ENCODE measurements at places on chromosomes 16 and 17. TPM values are rescaled to one million over a fixed set of nuclear protein-coding genes. Genes with fewer than 3 reads are reported as not detected.

The PRDM7 gene
- not detected for total RNA-seq

The KCNH4 gene
- total RNA-seq, result not detected

The MPV17L gene
- 0.35 TPM for total RNA-seq

The HS3ST4 gene
- not detected for total RNA-seq

The GNGT2 gene
- not detected for total RNA-seq

The EVPLL gene
- 1.9 TPM for total RNA-seq

The TPPP3 gene
- 0.19 TPM for total RNA-seq

The ZFP3 gene
- 0.71 TPM for total RNA-seq

The ABCA6 gene
- total RNA-seq, result not detected

The TOX3 gene
- total RNA-seq, result 0.05 TPM

The PRSS21 gene
- 7.5 TPM for total RNA-seq

The WFDC1 gene
- 0.14 TPM for total RNA-seq

The ZNF263 gene
- 34.0 TPM for total RNA-seq

The TBX2 gene
- 1.4 TPM for total RNA-seq

The HOXB2 gene
- total RNA-seq, result 0.85 TPM

The CCL16 gene
- total RNA-seq, result not detected

The FBXW10 gene
- total RNA-seq, result 0.09 TPM

The PRAC2 gene
- not detected for total RNA-seq

The MEAK7 gene
- 41.5 TPM for total RNA-seq

The HS3ST3B1 gene
- total RNA-seq, result 4.6 TPM

The USP31 gene
- total RNA-seq, result 10.3 TPM

The CIITA gene
- 0.07 TPM for total RNA-seq

The CHST4 gene
- not detected for total RNA-seq

The KRTAP1-1 gene
- total RNA-seq, result not detected

The KRT15 gene
- total RNA-seq, result 292 TPM

The ZSCAN10 gene
- total RNA-seq, result not detected

The NAGS gene
- 10.6 TPM for total RNA-seq

The MSLN gene
- total RNA-seq, result 11.5 TPM

The SPATA32 gene
- total RNA-seq, result not detected

The PRSS8 gene
- total RNA-seq, result 81.1 TPM

The SCIMP gene
- not detected for total RNA-seq

The ST6GALNAC1 gene
- 9.9 TPM for total RNA-seq

The GCGR gene
- total RNA-seq, result not detected

The TMEM106A gene
- total RNA-seq, result 0.70 TPM

The CCDC200 gene
- total RNA-seq, result not detected

The CACNG5 gene
- not detected for total RNA-seq

The CMTM2 gene
- total RNA-seq, result not detected

The LRRC37B gene
- 5.7 TPM for total RNA-seq

The KRT9 gene
- total RNA-seq, result 0.78 TPM

The CMTM3 gene
- 14.6 TPM for total RNA-seq

The STAC2 gene
- not detected for total RNA-seq

All from airway epithelial cell (primary cell).